ENCODE measurements at places on chromosomes 5 and 9.

DNA sequence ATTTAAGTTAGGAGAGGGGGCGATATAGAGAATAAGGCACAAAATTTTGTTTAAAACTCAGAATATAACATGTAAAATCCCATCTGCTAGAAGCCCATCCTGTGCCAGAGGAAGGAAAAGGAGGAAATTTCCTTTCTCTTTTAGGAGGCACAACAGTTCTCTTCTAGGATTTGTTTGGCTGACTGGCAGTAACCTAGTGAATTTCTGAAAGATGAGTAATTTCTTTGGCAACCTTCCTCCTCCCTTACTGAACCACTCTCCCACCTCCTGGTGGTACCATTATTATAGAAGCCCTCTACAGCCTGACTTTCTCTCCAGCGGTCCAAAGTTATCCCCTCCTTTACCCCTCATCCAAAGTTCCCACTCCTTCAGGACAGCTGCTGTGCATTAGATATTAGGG lies 18.3 kb downstream of the MOCS2 start:
- DNase-seq = no peak

GRCh38 chr5:41517909-41518308 lies 7.5 kb upstream of the PLCXD3 start:
- DNase-seq = no peak

- no peak for DNase-seq
These were observed 534.5 kb downstream of the TMEM38B start for GRCh38 chr9:106228861-106229260.

DNA sequence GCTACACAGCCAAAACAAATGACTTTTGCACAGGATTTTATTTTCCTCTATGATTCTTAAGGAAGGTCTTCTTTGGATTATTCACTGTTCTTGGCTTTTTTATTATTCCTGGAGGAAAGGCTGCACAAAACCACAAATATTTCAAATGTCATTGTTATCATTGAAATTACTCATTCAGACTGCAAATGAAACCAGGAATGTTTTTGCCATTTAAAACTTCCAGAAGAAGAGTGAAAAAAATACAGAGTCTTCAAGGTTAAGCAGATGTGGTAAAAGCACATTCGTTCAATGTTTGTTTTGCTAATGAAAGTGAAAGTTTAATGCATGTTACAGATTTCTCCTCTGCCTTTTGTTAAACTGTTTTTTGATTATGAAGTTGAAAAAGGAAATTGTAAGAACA lies 238.2 kb downstream of the TLE4 start:
- DNase-seq = no peak

- DNase-seq = no peak
These were observed 3.1 kb downstream of the QRFP start for GRCh38 chr9:130893341-130894101.

GRCh38 chr5:128228008-128228407 lies 144.4 kb downstream of the SLC12A2 start:
- no peak for DNase-seq

- DNase-seq = no peak
These were observed 551.3 kb downstream of the PDE4D start for GRCh38 chr5:59342181-59342580.

DNA sequence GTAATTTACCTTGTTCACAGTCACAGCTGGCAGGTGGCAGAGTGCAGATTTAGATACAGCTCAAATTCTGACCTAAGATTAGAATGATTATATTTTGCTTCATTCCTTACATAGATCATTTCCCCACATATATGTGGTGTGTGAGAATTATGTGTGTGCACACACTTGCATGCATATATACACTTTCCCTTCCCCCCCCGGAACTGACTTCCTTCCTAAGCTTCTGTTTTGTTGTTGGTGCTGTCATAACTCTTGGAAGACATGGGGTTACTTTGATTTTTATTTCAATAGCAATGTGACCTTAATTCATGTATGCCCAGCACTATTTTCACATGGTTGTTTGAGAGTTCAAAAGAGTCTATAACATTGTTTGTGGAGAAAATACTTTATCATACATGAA lies 112.8 kb downstream of the CMYA5 start:
- DNase-seq = no peak

GRCh38 chr9:22975951-22976350 lies 529.3 kb downstream of the DMRTA1 start:
- no peak for DNase-seq

- DNase-seq = no peak
These were observed 676.4 kb downstream of the PRELID2 start for GRCh38 chr5:145158730-145159129.

DNA sequence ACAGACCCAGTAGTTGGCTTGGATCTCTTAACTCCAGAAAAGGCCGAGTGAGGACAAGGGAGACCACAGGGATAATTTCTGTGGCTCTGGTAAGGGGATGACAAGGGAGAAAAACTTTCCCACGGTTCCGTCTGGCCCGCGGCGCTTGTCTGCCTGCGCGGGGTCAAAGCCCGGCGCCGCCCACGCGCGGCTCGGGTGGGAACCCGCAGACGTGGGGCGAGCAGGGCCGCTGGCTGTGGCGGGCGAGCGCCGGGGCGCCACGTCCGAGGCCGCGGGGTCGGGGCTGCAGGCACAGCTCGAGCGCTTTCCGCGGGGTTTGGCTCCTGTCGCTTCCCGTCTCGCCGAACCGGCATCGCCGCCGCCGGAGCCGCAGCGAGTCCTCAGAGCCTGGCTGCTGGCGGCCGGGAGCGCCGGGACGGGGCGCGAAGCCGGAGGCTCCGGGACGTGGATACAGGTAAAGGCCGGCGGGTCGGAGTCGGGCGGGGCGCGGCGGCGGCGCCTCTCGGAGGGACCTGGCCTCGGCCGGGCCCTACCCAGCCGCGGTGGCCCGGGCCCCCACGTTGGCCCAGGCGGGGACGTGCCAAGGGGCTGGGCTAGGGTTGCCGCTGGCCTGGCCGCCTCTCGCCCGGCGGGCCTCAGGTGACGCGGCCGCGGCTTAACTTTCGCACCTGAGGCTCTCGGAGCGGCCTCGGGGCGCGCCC lies at the start of gene RNF180:
RNF180 (plus strand) TSS at position 344 of the 701 bp plus-strand sequence. CDS start 34,965 bp downstream, outside the sequence.
- DNase-seq = no peak

DNA sequence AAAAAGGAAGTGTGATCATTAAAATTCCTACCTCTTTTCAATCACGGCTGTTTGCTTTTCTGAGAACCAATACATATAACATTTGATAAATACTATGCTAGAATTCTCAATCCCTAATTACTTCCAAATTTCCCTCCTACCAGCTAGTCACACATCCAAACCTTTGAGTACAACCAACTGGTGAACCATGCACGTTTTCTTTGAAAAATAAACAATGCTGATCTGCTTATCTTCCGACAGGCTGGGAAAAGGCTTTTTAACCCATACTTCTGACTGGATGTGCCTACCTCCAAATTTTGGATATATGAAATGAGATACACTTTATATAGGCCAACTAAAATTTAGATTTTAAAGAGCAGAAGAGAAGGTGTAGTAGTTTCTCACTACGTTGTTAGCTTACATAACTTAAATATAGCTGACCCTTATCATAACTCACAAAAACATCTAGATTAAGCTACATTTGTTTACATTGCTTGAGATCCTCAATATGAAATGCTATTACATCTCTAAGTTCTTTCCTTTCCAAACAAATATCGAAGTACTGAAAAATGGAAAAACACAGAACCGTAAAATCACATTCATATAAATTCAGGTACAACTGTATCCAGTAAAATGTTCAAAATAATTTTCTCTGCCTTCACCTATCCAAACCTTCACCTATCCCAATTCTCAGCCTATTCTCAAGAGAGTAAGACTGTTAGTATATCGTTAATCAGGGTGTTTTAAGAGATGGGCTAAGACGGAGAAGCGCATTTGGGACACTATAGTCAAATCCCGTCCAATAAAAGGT lies 2.1 kb downstream of the NR3C1 start:
- DNase-seq = no peak

GRCh38 chr5:126640866-126641265 lies 40.1 kb downstream of the PHAX start:
- DNase-seq = no peak

All from activated T-helper 9 cell treated with anti-CD3 and anti-CD28 coated beads, Interleukin-2, amount 50 U/mL, for 16 hours (primary cell).